ENCODE measurements at places on chromosomes 5 and 9.
A peak's percentile ranks its signal among the peaks of the same experiment; 100 is the strongest.

DNA sequence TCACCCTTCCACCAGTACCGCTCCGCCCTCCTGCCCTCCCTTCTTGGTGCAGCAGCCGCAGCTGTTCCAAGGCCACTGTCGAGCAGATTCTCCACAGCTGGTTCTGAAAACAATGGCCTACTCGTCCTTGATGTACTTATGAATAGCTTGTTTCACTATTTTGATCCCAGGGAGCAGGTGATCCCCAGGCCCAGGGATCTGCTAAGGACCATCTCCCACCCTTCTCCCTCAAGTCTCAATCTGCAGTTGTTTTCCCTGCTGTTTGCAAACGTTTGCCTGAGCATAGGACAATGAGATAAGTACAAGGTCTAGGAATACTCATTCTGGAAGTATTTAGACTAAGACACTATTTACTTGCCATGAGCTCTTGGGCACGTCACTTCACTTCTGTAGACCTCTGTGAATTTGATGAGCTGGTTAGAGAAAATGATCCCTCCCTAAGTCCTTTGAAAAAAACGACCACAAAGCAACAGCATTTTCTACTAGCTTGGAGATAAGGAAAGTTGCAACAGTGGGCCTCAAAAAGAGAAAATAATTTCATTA, 1.8 kb downstream of the LURAP1L start:
- DNase-seq, result no peak

DNA sequence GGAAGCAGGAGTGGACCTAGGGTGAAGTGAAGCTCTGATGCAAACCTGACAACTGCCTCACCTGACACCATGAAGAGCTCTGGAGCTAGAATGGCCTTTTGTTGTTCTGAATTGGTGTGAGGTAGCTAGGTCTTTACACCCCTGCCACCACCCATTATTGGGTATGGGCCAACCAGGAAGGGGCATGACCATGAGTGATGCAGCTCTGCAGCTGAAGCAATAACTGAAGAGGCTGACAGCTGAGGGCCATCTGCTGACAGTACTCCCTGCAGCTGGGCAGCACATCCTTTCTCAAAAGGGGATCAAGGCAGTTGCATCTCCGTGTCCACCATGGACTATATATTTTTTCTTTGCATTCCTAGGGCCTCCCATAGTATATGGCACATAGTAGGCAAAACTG, 87.0 kb upstream of the TLE1 start:
- DNase-seq, result no peak

DNA sequence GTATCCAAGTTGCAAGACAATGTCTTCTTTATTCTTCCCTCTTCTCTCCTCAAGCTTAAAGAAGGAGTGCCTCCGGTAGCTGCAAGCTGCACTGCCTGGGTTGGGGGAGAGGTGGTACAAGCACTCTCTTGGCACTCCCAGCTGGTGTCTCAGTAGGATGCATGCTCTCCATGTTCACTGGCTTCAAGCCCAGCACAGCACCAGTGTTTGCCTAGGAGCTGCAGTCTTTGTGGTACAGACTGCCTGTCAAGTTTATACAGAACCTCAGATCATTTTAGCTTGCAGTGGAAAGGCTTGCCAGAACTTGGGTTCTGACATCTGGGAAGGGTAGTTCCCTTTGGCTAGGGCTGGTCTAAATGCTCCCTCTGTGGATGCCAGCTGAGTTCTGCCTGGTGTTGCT, 505.6 kb downstream of the MAN2A1 start:
- no peak for DNase-seq

GRCh38 chr9:129487658-129488483, 133.0 kb downstream of the C9orf50 start:
- peak; percentile 38 for DNase-seq

- no peak for DNase-seq
These were observed 245.3 kb downstream of the ADGRV1 start for GRCh38 chr5:90803876-90804275.

DNA sequence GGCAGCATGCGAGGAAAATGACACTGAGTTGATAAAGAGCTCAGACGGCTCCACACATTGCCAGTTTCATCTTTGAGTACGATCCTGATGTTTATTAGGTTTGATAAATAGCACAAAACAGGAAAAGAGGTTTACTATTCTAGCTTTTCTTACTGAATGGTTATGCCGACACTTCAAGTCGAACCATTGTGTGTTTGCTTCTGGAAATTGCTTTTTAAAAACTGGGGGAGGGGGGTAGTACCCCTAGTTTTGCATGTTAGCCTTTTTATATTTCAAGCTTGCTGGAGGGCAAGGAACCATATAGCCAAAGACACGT, 5.2 kb downstream of the PTCH1 start:
- no peak for DNase-seq

DNA sequence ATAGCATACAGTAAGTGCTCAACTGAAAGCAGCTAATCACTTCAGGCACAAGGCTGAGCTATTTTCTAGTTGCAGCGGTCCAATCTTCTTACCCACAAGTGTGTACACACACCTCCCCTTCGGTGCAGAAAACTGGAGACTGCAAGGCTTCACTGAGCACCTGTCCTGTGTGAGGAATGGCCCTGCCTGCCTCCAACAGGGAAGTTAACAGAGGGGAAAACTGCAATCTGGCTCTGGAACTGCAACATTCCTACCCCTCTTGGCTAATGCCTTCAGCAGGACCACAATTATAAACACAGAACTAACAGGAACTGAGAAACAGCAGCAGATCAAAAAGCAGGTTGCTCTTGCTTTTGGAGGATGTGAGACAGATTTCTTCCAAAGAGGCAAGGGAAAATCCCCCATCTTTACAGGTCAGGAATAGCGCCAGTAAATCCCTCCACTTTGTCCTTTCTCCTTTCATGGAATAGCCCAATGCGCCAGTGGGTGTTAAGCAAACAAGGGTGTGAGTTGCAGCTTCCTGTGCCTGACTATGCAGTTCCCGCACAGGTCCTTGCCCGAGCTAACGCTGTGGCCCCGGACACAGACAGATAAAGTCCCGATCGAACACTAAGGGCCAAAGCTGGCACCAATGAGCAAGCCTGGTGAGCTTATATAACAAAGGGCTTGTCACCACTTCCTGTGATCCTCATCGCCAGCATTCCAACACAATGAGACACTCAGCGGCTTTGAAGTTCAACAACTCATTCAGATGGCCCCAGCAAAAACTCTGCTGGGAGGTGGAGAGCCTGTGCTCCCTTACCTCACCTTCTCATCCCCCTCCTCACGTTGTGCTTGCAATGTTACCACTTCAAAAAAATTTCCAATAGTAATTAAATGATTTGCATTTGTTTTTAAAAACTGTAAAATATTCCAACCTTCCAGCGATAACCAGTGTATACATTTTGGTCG, 21.5 kb downstream of the SHB start:
- DNase-seq, result no peak

DNA sequence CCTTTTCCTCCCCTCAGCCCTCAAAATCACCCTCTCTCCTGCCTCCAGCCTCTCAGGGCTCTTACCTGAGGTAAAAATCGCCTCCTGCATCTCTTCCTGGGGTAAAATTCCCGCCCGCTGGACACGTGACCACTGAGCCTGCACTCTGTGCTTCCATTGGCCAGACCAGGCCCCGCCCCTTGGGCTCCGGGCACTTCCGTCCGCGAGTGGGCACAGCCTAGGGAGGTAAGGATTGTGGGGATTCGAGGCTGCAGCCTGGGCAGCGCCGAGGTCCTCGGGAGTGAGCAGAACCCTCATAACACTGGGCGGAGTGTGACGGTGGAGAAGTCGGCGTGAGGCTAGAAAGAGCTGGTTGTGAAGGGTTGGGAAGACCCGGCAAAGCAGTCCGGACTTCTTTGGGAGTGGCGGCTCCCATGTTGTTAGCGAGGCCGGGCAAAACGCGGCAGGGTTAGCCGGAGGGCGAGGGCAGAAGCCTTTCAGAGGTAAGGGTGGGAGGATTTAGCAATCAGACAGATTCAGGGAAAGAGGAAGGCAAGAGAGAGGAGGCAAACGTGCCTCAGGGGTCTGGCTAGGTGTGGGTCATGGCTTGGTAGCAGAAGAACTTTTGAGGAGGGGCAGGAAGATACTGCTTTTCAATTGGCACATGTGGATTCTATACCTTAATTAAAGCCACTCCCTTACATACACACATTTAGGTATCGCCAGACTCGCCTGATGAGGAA, at the start of gene SHOC1:
Gene SHOC1, minus strand, starts transcription at position 103 of the 722 bp plus-strand sequence. CDS start 3,519 bp downstream, outside the sequence.
- no peak for DNase-seq

- DNase-seq, result no peak
These were observed 57.6 kb downstream of the DPYSL3 start for GRCh38 chr5:147452165-147452811.

- DNase-seq, result peak; percentile 52
These were observed 723 bp downstream of the SNX18 start for GRCh38 chr5:54518146-54518817.

GRCh38 chr5:42985129-42986037, 54.7 kb downstream of the ANXA2R start:
- DNase-seq, result no peak

GRCh38 chr5:169204788-169205400, 96.0 kb downstream of the SLIT3 start:
- no peak for DNase-seq

GRCh38 chr5:156359476-156359875, 32.5 kb downstream of the SGCD start:
- no peak for DNase-seq

DNA sequence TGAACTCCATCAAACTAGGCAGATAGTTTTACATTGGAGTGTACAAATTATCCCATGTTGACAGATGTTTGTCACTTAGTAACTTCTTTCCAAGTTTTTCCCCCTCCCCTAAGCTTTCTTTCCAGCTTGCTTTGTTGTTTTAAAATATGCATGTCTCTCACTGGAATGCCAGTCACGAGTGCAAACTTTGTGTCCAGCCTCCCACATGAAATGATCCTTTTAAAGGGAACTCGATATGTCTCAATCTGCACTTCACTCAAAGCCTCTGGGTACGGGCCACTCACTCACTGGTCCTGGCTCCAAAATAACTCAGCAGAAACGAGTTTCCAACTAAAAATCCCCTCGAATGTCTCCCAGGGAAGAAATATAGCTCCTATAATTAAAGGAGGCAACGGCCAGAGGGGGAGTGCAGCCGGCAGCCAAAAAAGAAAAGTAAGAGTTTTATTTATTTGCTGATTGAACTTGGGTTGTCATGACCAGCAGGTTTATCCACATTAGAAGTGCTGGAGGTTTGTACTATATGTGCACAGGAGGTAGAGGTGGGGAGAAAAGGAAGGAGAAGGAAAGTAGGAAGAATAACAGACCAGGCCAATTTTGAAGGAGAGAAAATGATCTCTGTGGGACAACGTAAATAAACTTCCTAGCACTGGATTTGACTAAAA, 17.5 kb downstream of the NR2F1 start:
- no peak for DNase-seq

GRCh38 chr5:51960617-51961121, 577.4 kb downstream of the ISL1 start:
- no peak for DNase-seq

DNA sequence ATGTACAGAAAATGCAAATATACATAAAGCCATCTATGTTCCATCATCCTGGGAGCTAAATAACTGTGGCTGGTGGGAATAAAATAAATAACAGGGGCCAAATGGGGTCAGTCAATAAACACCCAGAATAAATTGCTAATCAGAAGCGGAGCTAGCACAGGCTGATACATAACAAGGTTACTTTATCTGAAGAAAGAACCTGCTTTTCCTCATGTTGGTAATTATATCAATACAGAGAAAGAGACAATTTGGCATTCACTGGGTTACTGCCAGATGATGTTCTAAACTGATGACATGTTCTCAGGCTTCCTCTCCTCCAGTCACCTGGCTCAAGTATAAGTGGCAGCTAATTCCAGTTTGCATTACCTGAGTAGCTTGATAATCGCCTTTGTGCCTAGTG, 144.9 kb upstream of the CD180 start:
- no peak for DNase-seq

DNA sequence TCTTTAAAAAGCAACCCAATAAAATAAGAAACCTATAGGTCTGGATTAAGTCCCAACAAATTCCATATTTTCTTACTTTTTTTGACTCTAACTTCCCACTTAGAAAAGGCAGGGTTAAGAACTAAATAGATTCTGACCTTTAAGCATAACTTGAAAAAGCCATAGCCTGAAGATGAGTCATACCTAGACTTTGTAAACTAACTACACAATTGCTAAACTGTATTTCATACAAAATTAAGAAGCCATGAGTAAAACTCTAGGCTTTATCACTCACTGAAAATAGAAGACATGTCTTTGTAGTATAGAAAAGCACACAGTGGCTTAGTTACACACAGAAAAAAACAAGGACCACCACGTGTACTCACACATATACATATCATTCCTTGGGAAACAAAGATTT, 51.5 kb downstream of the MLLT3 start:
- DNase-seq, result no peak

GRCh38 chr5:160174780-160175437, 54.4 kb upstream of the FABP6 start:
- DNase-seq, result no peak

GRCh38 chr5:179267071-179267670, 78.1 kb downstream of the ADAMTS2 start:
- no peak for DNase-seq

GRCh38 chr5:1011741-1012312, 3.2 kb downstream of the NKD2 start:
- DNase-seq, result no peak

DNA sequence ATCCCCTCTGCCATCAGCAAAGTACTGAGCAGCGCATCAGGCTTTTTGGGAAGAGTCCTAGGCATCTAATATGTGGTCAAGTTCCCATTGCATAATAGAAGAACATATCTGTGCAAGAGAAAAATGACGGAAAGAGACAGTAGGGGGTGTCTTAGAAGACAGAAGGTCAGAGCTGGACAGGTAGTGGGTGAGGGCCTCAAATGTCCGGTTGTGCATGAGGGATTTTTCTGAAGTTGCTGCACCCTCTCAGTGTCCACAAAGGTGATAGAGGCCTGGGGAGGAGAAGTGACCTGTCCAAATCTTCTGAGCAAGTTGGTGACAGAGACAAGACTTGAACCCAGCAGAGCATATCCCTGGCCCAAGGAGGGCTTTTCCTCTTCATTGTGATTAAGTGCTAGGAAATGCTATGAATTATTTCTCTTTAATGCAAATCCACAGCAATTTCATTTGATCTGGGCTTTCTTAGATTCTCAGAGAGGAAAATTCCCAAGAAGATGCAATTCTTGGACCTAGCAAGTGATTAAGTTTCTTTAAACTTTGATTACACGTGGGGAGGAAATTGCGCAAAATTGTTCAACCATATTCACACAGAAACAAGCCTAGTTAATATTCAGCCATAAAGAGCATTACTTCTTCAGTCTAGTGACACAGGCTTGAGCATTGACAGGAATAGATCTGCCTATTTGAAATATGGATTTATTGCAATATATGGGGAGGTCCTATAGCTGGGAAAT, at the start of gene OR2S2:
Gene OR2S2, minus strand, starts transcription at position 51 of the 734 bp plus-strand sequence. CDS start 56 bp downstream, outside the sequence.
- no peak for DNase-seq

- no peak for DNase-seq
These were observed 161.6 kb upstream of the CD180 start for GRCh38 chr5:67358186-67358585.

All from activated gamma-delta T cell treated with Interleukin-2 at 50 U/mL for 16 hours (primary cell).